ENCODE measurements at places on chromosomes 1 and 21.

- no peaks in the 10 kb centered on the region for H3K36me3 ChIP-seq
- H3K4me3 ChIP-seq: peak overlapping the region; percentile 87
- H3K27me3 ChIP-seq: peaks cover 41% of the 10 kb centered on the region
Measured at GRCh38 chr1:145871994-145872924, 13.4 kb upstream of the PIAS3 start.

DNA sequence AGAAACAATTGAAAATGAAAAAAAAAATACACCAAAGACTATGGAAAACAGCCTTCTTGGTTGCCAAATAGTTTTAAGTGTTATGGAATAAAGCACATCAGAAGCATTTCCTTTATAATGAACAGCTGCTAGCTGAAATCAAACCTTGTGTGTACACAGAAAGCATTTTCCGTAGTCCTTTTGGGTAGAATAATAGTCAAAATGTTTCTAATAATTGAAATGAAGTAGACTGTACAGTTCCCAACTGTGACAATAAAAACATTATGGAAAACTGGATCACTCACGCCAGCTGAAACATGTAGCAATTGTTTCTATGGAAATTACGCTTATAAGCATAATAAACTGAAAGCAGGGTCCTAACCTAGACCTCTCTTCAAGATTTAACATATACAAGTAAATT, 856.3 kb upstream of the B3GALT2 start:
- peaks cover 1% of the 10 kb centered on the region for H3K36me3 ChIP-seq
- H3K27me3 ChIP-seq: no peaks in the 10 kb centered on the region
- no peak overlapping the region for H3K4me3 ChIP-seq
- DNase-seq: no peak

- H3K4me3 ChIP-seq: peak overlapping the region; percentile 65
- no peak for DNase-seq
- H3K36me3 ChIP-seq: peaks cover 59% of the 10 kb centered on the region
- no peaks in the 10 kb centered on the region for H3K27me3 ChIP-seq
- H3K27ac ChIP-seq: peak overlapping the region; percentile 80
Measured at GRCh38 chr1:78627321-78627720, 7.1 kb downstream of the IFI44L start.

DNA sequence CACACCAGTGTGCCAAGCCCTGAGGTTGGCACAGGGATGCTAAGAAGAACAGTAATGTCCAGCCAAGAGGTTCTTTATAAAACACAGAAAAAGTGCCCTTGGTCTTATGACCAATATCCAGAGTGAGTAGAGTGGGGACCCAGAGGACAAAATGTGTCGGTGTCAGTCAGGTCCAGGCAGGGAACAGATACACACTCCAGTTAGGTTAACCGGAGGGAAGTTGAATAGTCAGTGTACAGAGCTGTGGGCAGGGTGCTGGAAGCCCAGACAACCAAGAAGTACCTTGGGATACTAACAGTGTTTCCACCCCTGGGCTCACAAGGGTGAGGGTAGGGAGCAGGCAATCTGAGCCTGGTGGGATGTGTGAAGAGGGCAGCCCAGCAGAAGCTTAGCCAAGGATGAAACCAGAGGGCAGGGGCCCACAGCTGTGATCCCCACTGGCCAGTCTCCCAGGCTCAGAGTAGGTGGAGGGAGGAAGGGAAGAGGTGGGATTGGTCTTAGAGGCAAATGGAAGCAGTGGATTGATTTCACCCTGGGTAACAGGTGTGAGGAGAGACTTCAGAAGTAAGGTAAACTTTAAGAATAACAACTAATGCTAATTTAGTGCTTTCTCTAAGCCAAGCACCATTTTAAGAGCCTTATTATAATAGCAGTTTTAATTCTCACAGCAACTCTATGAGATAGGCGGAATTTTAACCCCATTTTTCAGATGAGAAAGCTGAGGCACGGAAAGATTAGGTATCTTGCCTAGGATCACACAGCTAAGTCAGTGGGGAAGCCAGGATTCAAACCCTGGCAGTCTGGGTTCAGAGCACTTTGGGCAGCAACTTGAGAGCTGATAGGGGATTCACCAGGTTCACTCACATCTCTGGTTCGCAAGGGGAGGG, 143.4 kb upstream of the HOOK1 start:
- no peaks in the 10 kb centered on the region for H3K36me3 ChIP-seq
- H3K4me3 ChIP-seq: no peak overlapping the region
- DNase-seq: no peak
- H3K27me3 ChIP-seq: no peaks in the 10 kb centered on the region
- H3K4me1 ChIP-seq: peaks cover 3% of the 10 kb centered on the region

DNA sequence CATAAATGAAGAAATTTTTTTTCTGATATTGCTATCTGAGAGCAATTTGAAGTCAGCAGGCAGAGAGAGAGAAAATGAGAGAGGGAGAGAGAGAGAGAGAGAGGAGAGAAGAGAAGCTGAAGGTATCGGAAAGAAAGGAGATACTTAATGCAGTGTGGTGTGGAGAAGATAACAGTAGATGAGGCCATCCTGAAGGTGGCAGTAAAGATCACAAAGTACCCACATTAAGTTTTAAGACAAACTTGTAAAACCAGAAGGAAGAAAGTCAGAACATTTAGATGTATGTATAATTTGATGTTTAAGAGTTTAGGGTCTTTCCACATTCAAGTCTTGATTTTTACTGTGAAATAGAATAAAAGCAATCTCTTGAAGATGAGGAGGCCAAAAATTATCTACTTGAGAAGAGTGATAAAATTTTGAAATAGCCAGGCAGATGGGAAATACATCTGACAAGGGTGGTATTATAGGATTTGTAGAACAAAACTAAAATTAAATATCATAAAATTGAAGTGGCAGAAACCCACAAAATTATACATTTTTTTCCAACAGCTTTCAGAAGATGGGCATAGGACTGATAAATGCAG, 1753.4 kb downstream of the MRPL39 start:
- H3K36me3 ChIP-seq: no peaks in the 10 kb centered on the region
- H3K4me1 ChIP-seq: peaks cover 5% of the 10 kb centered on the region
- DNase-seq: peak; percentile 70
- H3K27me3 ChIP-seq: peaks cover 8% of the 10 kb centered on the region
- no peak overlapping the region for H3K27ac ChIP-seq

DNA sequence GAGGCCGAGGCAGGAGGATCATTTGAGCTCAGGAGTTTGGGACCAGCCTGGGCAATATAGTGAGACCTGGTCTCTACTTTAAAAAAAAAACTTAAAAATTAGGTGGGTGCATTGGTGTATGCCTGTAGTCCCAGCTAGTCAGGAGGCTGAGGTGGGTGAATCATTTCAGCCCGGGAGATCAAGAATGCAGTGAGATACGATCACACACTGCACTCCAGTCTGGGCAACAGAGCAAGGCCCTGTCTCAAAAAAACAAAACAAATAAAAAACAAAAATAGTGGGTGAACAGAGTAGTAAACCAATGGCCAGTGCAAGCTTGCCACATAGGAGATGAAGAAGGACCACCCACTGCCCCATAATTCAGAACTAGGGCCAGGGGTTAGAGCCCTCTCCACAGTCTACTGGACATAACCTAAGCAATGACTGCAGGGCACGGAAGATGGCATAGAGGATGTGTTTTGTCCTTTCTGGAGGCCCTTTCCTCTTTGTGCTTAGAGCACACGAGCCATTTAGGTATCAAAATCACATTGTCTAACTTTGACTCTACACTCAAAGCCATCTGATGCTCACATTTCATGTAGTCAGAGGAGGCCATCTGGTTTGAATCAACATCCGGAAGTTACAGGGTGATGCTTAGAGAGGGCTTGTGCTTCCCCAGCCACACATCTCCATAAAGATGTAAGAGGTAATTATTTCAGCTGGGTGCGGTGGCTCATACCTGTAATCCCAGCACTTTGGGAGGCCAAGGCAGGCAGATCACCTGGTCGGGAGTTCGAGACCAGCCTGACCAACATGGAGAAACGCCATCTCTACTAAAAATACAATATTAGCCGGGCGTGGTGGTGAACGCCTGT, 12.6 kb downstream of the CD2 start:
- DNase-seq: peak; percentile 84
- H3K36me3 ChIP-seq: peaks cover 86% of the 10 kb centered on the region
- peak overlapping the region; percentile 99 for H3K27ac ChIP-seq
- H3K27me3 ChIP-seq: no peaks in the 10 kb centered on the region
- peak overlapping the region; percentile 98 for H3K4me3 ChIP-seq
- H3K4me1 ChIP-seq: peaks cover 94% of the 10 kb centered on the region

- H3K36me3 ChIP-seq: no peaks in the 10 kb centered on the region
- no peak for DNase-seq
- no peaks in the 10 kb centered on the region for H3K4me1 ChIP-seq
- H3K4me3 ChIP-seq: no peak overlapping the region
- peaks cover 8% of the 10 kb centered on the region for H3K27me3 ChIP-seq
- H3K27ac ChIP-seq: no peak overlapping the region
Measured at GRCh38 chr21:33136847-33137502, 67.0 kb downstream of the OLIG1 start.

GRCh38 chr21:33403128-33403785, at the start of gene IFNGR2:
IFNGR2 (plus strand) TSS chr21:33403413; CDS start chr21:33403544, 131 bp downstream.
- H3K4me3 ChIP-seq: peak within 1 kb of the TSS; percentile 87
- H3K4me1 ChIP-seq: peaks cover 31% of the 10 kb centered on the region
- H3K27ac ChIP-seq: peak within 1 kb of the TSS; percentile 85
- DNase-seq: peak; percentile 83
- H3K27me3 ChIP-seq: peaks cover 40% of the 10 kb centered on the region
- H3K36me3 ChIP-seq: peaks cover 5% of the 10 kb centered on the region

DNA sequence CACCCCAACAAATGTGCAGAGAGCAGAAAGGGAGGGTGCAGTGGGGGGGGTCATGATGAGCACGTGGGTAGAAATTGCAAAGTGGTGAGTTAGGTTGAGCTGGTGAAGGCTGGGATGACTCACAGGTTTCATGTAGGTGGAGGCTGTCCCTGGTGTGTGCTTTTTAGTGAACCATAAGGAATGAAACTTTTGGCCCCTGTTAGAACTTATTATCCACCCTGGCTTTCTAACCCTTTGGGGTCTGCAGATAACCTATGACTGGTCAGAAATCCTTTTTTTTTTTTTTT, 46.9 kb downstream of the DOP1B start:
- DNase-seq: peak; percentile 60
- H3K4me3 ChIP-seq: peak overlapping the region; percentile 10
- peaks cover 28% of the 10 kb centered on the region for H3K4me1 ChIP-seq
- no peaks in the 10 kb centered on the region for H3K27me3 ChIP-seq

DNA sequence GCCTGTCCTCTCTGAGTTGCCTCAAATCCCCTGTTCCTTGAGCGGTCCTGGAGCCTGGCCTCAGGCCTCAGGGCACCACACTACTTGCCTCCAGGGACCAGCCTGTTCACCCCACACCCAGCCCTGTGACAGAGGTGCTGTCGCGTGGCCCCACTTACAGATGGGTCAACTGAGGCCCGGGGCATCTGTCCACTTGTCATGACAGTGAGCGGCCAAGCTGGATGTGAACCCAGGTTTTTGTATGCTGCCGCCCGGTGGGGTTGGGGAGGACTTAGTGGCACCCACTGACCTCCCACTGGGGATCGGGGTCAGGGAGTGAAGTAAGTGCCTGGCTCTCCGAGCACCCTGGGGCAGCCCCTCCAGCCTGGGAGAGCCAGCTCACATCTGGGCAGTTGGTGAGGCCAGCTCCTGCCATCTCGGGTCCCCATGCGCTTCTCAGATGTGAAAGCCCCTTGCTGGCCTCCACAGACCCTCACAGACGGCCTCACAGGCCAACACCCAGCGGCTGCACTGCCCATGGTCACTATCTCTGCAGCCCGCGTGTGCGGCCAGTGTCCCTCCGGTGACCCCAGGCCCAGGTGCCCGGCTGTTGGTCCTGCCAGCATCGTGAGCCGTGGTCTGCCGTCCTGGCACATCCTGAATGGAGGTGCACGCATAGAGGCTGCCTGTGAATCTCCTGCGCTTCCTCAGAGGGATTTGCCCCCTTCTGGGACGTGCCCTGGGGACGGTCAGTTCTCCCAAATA, 9.3 kb upstream of the FAAP20 start:
- H3K36me3 ChIP-seq: no peaks in the 10 kb centered on the region
- H3K27me3 ChIP-seq: no peaks in the 10 kb centered on the region
- no peak overlapping the region for H3K27ac ChIP-seq
- peaks cover 13% of the 10 kb centered on the region for H3K4me1 ChIP-seq
- no peak overlapping the region for H3K4me3 ChIP-seq
- DNase-seq: no peak

GRCh38 chr1:212651521-212651920, 43.0 kb downstream of the ATF3 start:
- H3K4me3 ChIP-seq: no peak overlapping the region
- no peaks in the 10 kb centered on the region for H3K4me1 ChIP-seq
- no peaks in the 10 kb centered on the region for H3K36me3 ChIP-seq
- no peak for DNase-seq

DNA sequence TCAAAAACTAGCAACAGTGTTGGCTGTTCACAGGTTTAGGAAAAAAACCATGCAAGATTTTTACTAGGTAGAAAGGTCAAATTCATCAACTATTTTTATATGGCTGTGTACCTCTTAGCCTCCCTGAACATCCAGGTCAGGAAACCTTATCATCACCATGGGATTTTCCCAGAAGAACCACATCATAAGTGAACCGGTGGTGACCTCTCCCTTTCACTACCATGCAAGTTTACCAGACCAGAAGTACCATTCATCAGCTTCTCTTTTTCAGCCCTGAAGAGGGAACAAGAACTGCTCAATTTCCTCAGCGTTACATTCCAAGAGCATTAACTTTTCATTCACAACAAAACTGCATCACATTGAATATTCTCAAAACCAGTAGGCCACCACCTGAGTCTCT, 5.9 kb downstream of the SSBP3 start:
- peaks cover 71% of the 10 kb centered on the region for H3K4me1 ChIP-seq
- peak overlapping the region; percentile 62 for H3K4me3 ChIP-seq
- peaks cover 80% of the 10 kb centered on the region for H3K36me3 ChIP-seq
- no peak for DNase-seq
- no peaks in the 10 kb centered on the region for H3K27me3 ChIP-seq

DNA sequence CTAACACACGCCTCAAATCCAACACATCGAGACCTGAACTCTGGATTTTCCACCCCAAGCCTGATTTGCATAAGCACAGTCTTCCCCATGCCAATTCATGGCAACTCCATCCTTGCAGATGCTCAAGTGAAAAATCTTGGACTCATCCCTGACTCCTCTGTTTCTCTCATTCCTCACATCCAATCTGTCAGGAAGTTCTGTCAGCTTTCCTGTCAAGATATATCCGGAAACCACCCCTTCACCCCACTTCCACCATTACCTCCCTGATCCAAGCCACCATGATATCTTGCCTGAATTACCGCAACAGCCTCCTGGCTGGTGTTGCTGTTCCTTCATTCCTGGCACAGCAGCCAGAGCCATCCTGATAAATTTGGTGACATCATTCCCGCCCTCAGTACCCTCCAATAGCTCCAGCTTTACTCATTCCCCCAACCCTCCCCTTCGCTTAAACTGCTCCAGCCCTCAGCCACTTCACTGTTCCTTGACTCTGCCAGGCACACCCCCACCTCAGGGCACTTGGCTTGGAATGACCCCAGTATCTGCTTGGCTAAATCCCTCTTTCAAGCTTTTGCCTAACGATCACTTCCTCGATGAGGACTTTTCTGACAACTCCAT, 17.4 kb downstream of the TCEA3 start:
- H3K27me3 ChIP-seq: no peaks in the 10 kb centered on the region
- H3K4me3 ChIP-seq: no peak overlapping the region
- no peaks in the 10 kb centered on the region for H3K36me3 ChIP-seq
- H3K4me1 ChIP-seq: peaks cover 7% of the 10 kb centered on the region

- no peak overlapping the region for H3K27ac ChIP-seq
- H3K4me3 ChIP-seq: no peak overlapping the region
- H3K36me3 ChIP-seq: no peaks in the 10 kb centered on the region
- H3K4me1 ChIP-seq: no peaks in the 10 kb centered on the region
- H3K27me3 ChIP-seq: no peaks in the 10 kb centered on the region
Measured at GRCh38 chr1:47764461-47765046, 232.6 kb downstream of the TRABD2B start.

All from activated CD4-positive, alpha-beta T cell treated with anti-CD3 and anti-CD28 coated beads, Interleukin-2, amount 10 ng/mL, durations not matched to agents 24 days and 14 days (primary cell).